Tibial artery (tissue), 4 donors: ENCODE measurements at places on chromosomes 6 and 20.

DNA sequence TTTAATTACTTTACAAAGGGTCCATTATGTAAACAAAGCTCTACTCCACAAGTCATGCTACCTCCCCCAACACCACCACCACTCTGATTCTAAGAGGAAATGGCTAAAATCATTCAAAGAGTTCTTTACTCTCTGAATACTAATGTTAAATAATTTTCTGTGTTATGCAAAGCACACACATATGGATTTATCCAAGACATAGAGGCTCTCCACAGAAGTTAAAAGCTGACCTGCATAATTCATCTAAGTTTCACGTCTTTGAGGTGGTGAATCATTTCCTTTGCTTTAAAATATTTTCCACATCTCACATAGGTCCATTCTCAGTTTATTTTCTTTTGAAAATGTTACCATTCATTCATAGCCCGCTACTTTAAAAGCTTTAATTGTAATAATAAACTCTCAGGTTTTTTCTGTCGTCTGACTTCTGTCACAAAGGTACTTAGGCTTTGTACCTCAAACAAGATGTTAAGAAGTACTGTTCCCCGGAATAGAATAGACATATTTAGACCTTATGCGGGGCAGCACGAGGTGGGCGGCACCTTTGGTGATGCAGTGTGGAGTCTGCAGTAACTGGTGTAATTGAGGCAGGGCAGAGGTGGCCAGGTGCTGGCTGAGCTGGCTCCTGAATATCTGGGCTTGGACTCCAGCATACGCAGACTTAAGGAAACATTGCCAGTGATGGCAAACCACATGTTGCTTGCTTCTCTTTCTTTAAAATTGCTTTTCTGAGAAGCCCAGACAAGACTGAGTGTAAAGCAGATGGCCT is 55.8 kb downstream of the KIF6 start:
- no peak for DNase-seq

DNA sequence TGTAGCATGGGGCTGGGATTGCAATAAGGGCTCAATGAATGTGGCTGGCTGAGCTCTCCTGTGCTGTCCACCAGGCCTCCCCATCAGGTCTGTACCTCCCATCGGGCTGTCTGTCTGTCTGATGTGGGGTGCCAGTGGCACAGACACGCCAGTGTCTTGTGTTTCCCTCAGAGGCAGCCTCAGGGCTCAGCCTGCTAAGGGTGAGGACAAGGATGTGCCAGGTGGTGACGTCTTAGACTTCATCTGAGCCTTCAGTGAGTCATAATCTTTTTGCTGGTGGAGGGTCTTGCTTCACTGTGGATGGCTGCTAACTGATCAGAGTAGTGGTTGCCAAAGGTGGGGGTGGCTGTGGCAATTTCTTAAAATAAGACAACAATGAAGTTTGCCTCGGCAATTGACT is 194.7 kb downstream of the NRN1 start:
- no peak for DNase-seq

DNA sequence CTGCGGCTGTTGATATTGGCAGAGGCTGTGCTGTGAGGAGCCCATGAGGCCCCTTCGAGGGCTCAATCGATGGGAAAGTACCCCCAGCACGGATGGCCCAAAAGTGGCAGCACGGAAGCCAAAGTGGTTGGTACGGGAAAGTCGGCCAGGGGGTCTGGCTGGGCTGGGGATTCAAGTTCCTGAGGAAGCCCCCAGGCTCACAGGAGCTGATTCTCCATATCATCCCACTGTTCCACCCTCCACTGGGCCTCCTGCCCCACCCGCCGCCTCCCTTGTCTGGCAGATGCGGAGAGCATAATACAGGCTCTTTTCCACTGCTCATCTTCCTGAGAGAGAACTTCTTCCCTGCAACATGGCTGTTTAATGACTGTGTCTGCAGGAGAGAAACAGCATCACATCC is 217.8 kb upstream of the CST7 start:
- DNase-seq: no peak

DNA sequence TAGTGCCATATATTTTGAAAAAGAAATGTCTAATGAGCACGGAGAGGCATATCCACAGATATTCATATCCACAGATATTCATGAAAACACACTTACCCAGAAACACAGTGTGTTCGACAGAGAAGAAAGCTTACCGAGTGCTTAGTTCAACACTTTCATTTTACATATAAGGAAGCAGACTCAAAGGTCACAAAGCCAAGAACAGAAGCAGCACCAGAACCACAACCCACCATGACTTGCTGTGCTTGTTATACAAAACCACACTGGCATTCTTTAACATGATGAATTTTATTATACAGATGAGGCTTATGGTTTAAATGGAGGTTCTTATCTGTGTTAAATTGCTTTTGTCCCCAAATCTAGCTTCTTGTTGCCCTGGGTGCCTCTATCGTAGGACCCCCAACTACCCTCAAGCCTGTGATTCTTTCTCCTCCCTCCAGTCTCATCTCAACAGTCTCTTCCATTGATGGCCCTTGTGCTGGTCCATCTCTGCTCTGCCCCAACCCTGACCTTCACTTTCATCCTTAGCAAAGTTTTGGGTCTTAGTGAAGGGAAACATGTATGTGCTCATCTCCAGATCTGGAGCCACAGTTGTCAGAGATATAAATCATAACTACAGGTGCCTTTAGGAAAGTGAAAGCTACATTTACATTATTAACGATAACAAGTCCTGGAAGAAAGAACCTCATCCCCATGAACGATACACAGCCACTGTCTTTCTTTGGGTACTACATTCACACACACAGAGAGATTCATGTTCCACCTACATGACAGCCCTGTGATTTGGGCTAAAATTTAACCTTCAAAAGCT is 40.0 kb downstream of the SF3B5 start:
- DNase-seq: no peak

DNA sequence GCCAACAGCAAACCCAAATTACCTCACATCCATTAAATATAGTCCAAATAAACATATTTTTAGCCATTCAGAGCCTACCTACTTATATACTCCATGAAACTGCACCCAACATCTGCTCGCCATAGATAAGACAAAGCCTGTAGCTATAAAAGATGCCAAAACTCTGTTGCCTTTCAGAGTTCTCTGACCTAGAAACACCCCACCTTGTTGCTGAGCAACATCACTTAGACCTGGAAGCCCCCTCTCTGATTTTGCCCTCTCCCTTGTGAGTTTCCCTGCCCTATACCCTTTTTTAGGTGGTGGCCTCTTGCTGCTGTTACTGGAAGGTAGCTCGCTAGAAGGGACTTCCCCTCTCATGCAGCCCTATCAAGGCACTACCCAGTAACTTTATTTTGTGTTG is 27.7 kb upstream of the FBXL4 start:
- DNase-seq: no peak

GRCh38 chr6:51472745-51473487 is 614.5 kb downstream of the PKHD1 start:
- DNase-seq: no peak

- DNase-seq: no peak
These were observed 173.9 kb downstream of the LMBRD1 start for GRCh38 chr6:69622924-69623323.

DNA sequence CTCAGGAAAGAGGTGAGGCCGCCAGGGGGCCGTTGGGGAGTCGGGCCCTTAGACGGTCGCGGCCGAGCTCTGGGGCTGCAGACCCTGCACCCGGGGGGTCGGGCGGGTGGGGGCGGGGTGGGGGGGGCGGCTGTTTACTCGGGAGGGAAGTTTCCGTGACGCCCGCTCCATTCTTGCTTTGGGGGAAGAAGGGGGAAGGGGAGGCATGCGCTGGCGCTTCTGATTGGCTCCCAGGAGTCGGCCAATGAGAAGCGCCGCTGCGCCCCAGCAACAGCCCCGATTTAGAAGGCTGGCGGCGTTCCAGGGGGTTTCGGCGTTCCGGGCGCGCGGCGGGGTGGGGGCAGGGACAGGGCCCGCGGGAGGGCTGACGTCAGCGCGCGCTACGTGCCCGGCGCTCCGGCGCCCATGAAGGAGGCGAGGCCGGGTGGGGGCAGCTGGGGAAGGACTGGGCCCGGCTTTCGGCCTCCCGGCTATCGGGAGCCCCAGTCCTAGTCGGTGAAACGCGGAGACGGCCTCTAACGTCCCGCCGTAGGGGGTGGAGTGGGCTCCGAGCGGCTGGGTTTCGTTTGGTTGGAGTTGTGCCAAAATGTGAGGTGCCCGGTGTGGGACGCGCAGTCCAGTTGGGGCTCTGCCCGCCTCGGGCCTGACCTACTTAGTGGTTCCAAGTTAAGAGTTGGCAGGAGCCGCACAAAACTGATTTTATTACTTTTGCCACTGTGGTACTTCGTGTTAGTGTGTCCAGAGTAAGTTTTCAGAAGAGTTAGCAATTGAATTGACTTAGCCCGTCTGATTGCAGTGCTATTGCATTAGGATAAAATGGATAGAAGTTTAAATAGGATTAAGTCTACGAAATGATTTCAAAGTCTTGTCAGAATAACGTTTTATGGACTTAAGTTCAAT is 1.1 kb downstream of the PNRC1 start:
- peak; percentile 99 for DNase-seq

DNA sequence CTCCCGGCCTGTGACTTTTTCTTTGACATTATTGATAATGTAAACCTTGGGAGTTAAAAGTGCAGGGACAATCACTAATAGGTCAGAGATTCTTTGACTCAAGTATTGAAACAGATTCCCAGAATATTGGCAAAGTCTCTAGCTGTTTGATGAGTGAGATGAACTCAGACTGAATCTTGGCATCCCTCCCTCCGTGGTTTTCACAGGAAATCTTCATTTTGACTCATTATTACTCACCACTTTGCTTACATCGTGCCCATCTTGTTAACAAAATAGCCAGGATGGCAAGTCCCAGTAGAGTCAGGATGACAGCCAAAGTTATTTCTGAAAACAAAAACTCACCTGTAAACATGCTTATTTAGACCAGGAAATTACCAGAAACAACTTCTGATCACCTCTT is 2.0 kb downstream of the TSBP1 start:
- no peak for DNase-seq

DNA sequence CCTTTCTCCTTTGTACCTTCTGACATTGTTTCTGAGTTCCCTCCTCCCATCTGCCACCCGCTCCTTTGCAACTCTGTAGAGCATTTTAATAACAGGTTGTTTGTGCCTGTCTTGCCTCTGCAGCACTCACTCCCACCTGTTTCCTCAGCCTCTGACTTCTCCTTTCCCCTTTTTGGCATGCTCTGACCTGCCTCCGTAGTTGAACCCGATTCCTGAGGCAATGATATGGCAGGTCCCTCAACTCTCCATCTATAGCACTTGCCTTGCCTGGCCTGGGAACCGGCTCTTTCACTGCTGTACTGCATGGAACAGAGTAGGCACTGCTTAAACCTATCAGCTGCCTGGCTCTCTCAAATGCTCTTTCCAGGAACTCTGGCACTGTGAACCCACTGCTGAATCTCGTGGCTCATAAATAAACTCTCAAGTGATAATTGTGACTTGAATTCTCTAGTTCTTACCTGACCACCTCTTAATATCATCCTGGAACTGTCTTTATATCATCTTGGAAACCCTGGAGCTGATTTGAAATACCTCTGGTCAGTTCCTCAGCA is 50.3 kb downstream of the UTRN start:
- no peak for DNase-seq

- no peak for DNase-seq
These were observed 31.4 kb downstream of the LINC00237 start for GRCh38 chr20:21074605-21075336.

GRCh38 chr20:48760403-48760983 is 67.3 kb downstream of the PREX1 start:
- no peak for DNase-seq

DNA sequence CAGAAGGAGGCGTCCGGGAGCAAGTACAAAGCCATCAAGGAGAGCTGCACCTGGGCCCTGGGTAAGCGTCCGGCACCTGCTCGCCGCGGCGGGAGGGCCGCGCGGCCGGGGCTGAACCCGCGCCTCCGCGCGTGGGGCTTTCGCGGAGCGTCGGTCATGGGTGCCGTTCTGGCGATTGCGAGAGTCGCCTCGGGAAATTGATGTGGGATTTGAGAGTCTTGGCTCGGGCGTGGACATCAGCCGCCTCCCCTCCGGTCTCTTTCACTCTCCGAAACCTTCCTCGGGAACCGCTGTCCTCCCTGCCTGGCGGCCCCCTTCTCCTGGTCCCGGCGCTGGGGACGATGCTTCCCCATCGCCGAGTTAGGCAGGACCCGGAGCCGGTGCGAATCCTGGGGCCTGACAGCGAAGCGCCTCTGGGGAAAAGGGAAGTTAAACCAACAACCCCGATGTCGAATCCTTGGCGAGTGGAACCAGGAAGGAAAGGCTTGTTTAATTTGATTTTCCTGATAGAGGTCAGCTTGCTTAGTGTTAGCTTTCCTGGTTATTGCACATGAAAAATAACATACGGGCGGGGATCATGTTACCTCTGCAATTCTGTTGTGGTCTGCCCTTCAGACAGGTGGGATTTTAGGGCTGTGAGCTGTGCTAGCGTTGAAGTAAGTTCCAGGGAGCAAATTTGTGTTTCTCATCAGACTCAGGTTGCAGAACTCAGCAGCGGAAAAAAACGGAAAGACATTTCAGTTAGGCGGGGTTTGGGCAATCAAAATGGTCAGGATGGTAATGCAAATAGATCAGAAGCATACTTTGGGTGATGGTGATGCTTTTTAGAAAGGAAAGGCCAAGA is 594 bp downstream of the ARFGEF3 start:
- DNase-seq: no peak

GRCh38 chr6:160043784-160044183 is 74.9 kb downstream of the IGF2R start:
- DNase-seq: no peak

- no peak for DNase-seq
These were observed 121.4 kb downstream of the REV3L start for GRCh38 chr6:111361648-111362047.

DNA sequence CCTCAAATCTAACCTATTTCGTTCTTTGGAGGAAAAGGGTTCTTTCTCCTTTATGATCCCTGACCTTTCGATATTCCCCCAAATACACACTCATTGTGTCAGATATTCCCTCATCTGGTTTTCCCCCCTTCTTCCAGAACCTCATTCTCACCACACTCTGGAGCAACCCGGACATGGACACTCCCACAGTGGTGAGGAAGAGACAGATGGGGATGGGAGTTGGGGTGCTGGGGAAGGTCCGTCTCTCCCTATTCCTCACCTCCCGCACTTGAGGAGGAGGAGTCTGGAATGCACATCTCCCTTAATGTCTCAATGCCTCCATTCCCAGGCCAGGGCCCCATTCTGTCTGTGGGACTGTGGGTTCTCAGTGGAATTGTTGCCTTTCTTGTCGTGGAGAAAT is 1.3 kb downstream of the SLC39A7 start:
- DNase-seq: no peak

GRCh38 chr20:63968928-63969760 is 586 bp downstream of the ZNF512B start:
- DNase-seq: peak; percentile 16

DNA sequence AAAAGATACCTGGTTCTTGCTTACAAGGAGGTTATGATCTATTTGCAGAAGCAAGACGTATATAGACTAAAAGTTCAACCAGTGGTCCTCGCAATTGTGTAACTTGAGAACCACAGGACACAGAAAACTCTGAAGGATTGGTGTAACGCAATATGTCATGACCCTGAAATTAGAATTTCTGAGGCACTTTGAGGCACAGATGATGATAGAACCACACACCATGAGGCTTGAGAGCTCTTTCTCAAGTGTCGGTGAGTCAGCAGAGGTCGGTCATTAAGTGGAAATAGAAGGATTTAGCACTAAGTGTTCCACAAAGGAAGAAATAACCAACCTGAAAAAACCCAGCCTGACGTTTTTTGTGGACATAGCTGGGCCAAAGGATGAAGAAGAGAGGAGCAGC is 15.3 kb upstream of the CCN2 start:
- no peak for DNase-seq
